ENCODE measurements at places on chromosomes 1 and 21.

DNA sequence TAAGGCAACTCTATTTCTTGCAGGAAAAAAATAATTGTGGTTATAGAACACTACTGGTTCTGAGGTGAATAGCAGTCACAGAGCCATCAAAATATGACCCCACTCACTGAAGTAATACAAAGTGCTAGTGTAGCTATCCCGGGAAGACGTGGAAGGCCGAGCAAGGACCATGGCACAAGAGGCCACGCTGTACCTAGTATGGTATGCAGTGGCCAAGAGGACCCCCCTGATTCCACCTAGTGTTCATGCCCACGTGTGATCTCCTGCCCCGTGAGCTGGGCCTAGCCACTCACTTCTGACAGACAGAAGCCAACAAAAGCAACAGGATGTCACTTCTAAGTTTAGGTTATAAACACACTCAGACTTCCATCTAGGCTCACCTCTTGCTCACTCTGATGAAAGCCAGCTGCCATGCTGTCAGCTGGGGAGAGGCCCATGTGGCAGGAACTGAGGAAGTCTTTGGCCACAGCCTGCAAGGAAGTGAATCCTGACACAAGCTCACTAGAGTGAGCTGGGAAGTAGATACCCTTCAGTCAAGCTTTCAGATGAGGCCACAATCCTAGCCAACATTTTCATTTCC, 21.7 kb upstream of the LSS start:
- DNase-seq, result no peak

GRCh38 chr1:78833491-78833890, 173.0 kb downstream of the ADGRL4 start:
- DNase-seq, result no peak

DNA sequence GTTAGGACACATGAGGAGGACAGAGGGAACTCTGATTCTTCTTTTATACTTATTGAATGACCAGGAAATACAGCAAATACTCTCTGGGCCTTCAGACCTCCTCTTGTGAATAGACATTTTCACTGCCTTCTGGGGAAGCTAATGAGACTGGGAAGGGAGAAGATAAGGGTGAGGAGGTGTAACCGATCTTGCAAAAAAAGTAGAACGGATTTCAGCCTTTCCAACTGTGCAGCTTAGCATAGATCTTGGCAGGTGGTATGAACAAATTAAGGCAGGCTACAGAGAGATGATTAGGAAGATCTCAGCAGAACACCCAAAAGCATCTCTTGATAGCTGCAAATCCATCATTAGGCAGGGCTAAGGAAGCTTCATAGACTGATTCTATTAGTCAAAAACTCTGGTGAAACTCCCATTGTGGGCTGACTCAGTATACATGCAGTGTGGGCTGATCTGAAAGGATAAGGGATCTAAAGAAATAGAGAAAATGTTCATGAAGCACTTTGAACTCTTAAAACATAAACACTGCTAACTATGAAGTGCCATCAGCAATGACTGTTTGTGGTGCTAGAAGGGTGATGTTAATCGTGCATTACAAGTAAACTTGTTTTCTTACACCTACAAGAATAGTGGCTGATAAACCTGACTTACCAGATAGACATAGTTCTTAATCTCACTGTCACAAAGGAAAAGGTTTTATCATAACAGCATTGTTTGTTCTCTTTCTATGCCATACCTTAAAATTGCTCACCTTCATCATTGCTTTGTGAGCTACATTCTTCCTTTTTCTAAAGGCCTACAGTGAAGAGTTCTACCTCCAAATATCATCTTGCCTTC, 85.5 kb upstream of the PALMD start:
- DNase-seq, result no peak

GRCh38 chr1:212121779-212122178, 86.2 kb downstream of the DTL start:
- no peak for DNase-seq

GRCh38 chr1:202397256-202397655, 48.8 kb downstream of the PPP1R12B start:
- no peak for DNase-seq

DNA sequence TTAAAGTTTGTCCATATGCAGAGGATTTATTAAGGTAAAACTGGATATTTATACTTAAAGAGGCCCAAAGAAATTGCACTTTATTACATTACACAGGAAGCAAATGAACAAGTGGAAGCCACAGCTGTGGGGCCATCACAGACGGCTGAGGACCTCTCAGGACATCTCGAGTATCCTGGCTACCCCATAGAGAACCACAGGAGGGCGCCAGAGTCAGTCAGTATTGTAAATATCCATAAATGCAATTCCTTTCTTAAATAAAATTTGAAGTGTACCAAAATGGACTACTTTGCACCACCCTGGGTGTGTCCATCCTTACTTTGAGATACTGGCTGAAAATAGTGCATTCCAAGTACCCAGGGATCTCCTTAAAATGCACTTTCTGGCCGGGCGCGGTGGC, 257.2 kb downstream of the MRPL39 start:
- DNase-seq, result no peak

- no peak for DNase-seq
These were observed 61.5 kb downstream of the ABL2 start for GRCh38 chr1:179167955-179168354.

DNA sequence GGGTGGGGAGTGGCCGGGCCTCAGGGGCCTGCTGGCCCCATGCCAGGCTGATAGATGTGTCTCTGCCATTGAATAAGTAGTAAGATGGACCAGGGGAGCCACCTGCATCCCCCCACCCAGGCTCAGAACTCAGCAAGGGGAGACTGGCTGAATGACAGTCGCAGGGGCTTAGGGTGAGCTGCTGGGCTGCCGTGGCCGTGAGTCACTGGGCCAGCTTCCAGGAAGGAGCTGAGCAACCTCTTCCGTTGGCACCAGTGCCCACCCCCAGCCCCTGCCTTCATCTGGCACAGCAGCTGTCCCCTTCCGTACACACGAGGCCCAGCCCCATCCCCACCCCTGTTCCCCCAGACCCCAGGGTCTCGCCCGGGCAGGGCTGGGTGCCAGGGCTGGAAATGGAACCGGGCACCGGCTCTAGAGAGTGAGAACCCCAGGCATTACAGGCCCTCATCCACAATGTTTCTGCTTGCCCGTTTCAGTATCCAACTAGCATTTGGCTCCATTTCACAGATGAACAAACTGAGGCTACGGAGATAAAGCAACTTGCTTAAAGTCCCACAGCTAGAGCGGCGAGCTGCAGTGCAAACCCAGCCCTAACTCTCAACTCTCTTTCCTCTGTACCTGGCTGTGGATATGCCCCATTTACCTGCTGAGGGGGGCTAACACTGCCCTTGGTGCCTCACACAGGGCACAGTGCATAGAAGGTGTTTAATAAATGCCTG, 10.2 kb downstream of the WNT4 start:
- DNase-seq, result no peak

DNA sequence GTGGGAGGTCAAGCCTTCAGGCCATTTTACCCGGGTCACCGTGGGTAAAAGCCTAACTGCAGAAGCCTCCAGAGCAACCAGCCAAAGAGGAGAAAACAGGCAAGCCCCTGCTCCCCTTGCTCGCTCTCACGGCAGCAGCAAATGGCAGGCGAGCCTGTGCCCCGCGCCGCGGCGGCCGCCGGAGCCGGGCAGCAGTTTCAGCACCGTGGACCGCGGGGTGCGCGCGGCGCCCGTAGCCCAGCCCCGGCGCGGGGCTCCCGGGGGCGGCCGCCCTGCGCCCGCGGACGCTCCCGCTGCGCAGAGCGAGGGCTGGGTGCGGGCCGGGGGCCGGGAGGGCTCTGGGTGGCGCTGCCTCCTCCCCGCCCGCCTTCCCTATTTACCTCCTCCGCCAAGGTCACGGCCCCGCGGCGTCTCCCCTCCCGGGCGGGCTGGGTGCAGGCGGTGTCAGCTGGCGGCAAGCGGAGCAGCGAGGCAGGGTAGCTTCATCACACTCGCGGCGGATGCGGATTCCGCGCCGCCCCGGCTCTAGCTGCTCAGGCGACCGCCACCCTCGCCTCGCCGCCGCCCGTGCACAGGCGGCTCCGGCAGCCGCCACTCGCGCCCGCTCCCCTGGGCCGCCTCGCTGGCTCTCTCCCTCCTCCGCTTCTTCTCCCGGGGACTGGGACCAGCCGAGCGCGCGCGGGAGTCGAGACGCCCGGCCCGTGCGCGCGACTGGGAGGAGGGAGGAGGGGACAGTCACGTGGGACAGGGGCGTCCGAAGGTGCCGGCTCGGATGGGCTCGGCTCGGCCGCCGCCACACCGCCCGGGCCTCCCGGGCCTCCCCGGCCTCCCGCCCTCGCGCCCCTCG, at the start of gene RGS7:
Gene RGS7 (minus strand): TSS at position 687 of the 847 bp plus-strand sequence.
- DNase-seq, result no peak

DNA sequence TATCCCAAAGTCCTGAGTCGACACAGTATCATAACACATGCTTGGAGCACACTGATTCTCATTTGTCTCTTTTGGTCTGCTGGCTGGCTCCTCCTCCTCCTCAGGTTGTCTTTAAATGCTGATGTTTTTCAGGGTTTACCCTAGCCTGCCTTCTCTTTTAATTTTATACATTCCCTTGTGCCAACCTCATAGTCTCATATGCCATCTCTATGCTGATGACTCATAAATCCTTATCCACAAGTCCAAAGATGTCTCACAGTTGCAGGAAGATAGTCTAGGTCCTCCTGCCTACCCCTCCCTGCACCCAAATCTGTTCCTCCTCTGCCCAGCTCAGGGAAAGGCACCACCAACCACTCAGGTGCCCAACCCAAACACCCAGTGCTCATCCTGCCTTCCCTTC, 108.3 kb downstream of the SIPA1L2 start:
- DNase-seq, result no peak

DNA sequence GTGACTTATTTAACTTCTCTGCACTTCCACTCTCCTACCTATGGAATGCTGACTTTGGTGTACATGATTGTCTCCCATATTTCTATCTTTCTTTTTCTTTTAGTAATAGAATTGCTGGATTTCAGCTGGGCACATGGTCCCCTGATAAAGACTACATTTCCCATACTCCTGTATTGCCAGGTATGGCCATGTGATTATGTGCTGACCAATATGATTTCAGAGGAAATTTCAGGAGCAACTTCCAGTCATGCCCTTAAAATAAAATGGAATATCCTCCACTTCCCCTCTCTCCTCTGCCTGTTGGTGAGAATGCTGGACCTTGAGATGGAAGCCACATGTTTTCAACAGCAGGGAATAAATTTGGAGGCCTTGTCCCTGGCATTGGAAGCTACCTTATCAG, 130.7 kb upstream of the IGSF21 start:
- DNase-seq, result no peak

GRCh38 chr1:10456661-10457060, 6.8 kb downstream of the CORT start:
- DNase-seq, result no peak

- DNase-seq, result no peak
These were observed 159.5 kb downstream of the GPATCH2 start for GRCh38 chr1:217471403-217471802.

All from hypothalamus (tissue), 51 donors.